ENCODE measurements at places on chromosomes 7 and 10. TPM values are rescaled to one million over a fixed set of nuclear protein-coding genes. Genes with fewer than 3 reads are reported as not detected.

CBLL1 gene
- total RNA-seq = 23.6 TPM

CAMK2B gene
- total RNA-seq = 0.20 TPM

KAZALD1 gene
- 16.8 TPM for total RNA-seq

RET gene
- total RNA-seq = 0.23 TPM

BEND7 gene
- total RNA-seq = 0.13 TPM

MSMB gene
- total RNA-seq = not detected

NKX2-3 gene
- total RNA-seq = not detected

GDF2 gene
- not detected for total RNA-seq

PVRIG gene
- total RNA-seq = 0.87 TPM

GRCh38 chr7:155007947-155008346 lies 5.0 kb upstream of the PAXIP1 start:
- peaks cover 4% of the 10 kb centered on the region for H3K36me3 ChIP-seq
- no peak overlapping the region for H3K27ac ChIP-seq
- H3K4me3 ChIP-seq = no peak overlapping the region
- DNase-seq = no peak
- H3K27me3 ChIP-seq = no peaks in the 10 kb centered on the region
- H3K4me1 ChIP-seq = peaks cover 11% of the 10 kb centered on the region

GRCh38 chr7:48637382-48637781 lies 287.0 kb upstream of the CDC14C start:
- H3K27me3 ChIP-seq = no peaks in the 10 kb centered on the region
- no peak for DNase-seq

GRCh38 chr7:103073989-103074518 lies 542 bp downstream of the FBXL13 start:
- no peaks in the 10 kb centered on the region for H3K36me3 ChIP-seq
- H3K4me3 ChIP-seq = peak overlapping the region; percentile 92
- no peak for DNase-seq
- H3K27me3 ChIP-seq = no peaks in the 10 kb centered on the region

- no peak for DNase-seq
- H3K27me3 ChIP-seq = peaks cover 53% of the 10 kb centered on the region
- no peaks in the 10 kb centered on the region for H3K4me1 ChIP-seq
- no peaks in the 10 kb centered on the region for H3K36me3 ChIP-seq
- H3K4me3 ChIP-seq = no peak overlapping the region
Observed at GRCh38 chr10:132010483-132010882, 28.8 kb upstream of the BNIP3 start.

GRCh38 chr10:79560160-79560709 lies at the start of gene SFTPA2:
TSS of gene SFTPA2 (minus strand) at chr10:79560407. CDS start at chr10:79559483, 924 bp downstream.
- H3K36me3 ChIP-seq = no peaks in the 10 kb centered on the region
- no peak within 1 kb of the TSS for H3K4me3 ChIP-seq
- no peak for DNase-seq
- H3K4me1 ChIP-seq = peaks cover 13% of the 10 kb centered on the region

DNA sequence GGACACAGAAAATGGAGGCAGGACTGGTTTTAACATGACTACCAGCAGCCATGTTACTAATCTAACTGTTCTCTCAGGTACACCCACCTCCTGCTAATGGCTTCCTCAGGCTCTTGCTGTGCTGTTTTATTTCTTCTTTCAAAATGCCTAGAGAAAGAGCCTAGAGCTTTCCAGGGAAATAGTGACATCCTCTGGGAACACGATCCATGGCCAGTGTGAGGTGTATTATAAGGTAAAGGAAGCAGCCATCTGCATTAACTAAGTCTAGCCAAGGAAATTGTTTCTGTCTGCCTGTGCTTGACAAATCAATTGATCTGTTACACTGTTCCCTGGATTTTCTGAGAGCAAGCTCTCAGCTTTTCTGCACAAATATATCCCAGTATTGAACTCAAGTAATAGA lies 42.2 kb upstream of the AOAH start:
- H3K4me3 ChIP-seq = no peak overlapping the region
- DNase-seq = no peak
- no peak overlapping the region for H3K27ac ChIP-seq
- no peaks in the 10 kb centered on the region for H3K4me1 ChIP-seq

- peaks cover 4% of the 10 kb centered on the region for H3K36me3 ChIP-seq
- no peaks in the 10 kb centered on the region for H3K4me1 ChIP-seq
- H3K4me3 ChIP-seq = no peak within 1 kb of the TSS
- H3K27me3 ChIP-seq = peaks cover 4% of the 10 kb centered on the region
- H3K27ac ChIP-seq = no peak within 1 kb of the TSS
Observed at GRCh38 chr7:124032369-124033094, at the start of gene TMEM229A. TSS of gene TMEM229A (minus strand) at chr7:124033067. CDS start at chr7:124033003, 64 bp downstream.

- H3K4me1 ChIP-seq = peaks cover 43% of the 10 kb centered on the region
- peaks cover 23% of the 10 kb centered on the region for H3K36me3 ChIP-seq
- H3K4me3 ChIP-seq = no peak overlapping the region
- no peak for DNase-seq
Observed at GRCh38 chr10:16814012-16814411, 3.2 kb downstream of the RSU1 start.

- no peak overlapping the region for H3K27ac ChIP-seq
- H3K36me3 ChIP-seq = peaks cover 19% of the 10 kb centered on the region
- H3K4me3 ChIP-seq = no peak overlapping the region
Observed at GRCh38 chr10:96906864-96907263, 74.8 kb downstream of the LCOR start.

DNA sequence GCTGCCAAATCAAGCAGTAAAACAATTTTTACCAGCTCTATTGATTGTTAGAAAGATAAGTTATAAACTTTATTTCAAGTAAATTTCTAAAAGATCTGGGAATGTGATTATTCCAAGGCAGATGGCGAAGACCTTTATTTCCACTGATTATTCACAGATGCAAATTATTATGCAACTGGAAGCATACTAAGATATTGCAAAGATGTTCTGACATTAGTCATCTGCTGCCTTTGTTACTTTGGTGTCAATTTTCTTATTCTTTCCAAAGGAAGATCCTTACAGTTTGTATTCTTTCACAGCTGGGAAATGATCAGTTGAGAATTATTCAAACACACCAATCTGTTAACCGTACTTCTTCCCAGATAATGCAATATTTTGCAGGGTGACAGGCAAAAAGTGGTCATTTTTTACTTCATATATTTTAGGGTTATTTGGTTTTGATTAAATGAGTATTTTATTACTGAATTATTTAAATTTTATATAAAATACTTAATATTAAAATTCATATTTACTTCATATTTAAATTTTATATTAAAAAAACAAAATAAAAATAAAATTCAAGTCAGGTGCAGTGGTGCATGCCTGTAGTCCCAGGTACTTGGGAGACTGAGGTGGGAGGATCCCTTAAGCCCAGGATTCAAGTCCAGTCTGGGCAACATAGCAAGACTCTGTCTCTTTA lies 171.3 kb downstream of the FZD1 start:
- DNase-seq = no peak
- H3K4me1 ChIP-seq = no peaks in the 10 kb centered on the region
- H3K27me3 ChIP-seq = no peaks in the 10 kb centered on the region
- H3K4me3 ChIP-seq = no peak overlapping the region

DNA sequence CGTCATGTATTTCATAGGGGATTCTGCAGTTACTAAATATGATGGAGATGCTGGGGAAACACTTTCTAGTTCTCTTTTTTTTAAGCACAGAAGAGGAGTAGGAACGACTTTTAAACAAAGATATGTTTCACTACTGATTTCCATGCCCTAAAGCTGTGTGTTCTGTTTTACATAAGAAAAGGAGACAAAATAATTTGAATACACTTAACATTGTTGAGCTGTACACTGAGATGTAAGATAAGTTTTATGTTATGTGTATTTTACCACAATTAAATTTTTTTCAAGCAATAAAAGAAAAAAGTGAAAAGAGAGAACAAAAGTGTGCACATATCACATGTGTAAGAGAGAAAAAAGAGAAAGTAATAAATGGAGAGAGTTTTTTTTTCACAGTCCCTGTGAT lies 408.2 kb downstream of the PHTF2 start:
- no peak overlapping the region for H3K27ac ChIP-seq
- H3K4me1 ChIP-seq = peaks cover 9% of the 10 kb centered on the region
- H3K27me3 ChIP-seq = no peaks in the 10 kb centered on the region
- DNase-seq = no peak
- H3K4me3 ChIP-seq = no peak overlapping the region

DNA sequence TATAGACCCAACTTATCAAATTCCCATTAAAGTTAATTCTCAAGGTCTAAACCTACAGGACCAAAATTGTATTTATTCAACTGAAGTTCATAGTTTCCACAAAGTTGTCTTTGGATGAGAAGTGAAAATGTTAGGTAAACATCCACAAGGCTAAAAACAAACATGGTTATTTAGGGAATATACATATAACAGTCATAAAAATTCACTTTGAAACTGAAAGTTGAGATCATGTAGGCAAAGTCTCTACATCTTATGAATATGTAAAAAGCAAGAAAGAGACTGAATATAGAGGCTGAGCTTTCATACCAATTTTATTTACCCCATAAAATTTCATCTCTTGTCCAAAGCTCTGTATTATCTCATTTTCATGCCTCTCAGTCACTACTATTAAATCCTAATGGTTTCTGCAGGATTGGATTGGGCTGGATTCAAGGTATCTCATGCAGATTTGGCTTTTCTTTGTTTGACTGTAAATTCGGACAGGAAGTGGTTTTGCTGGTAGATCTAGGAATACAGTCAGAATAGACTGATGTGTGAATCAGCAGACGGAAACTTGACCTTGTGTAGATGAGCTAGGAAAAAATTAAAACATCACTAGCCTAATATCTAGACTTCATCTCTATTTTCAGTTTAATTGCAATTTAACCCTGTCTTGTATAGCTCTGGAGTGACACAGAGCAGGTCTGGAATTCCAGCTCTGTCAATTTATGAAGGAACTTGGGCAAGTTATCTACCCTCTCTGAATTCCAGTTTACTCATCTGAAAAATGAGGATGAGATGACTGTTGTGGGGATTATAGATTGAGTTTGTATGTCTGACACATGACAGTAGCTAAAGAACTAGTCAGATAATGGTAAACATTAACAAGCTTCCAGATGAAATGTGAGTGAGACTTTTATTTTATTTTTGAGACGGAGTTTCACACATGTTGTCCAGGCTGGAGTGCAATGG lies 27.3 kb upstream of the SKAP2 start:
- no peak overlapping the region for H3K4me3 ChIP-seq
- H3K27me3 ChIP-seq = no peaks in the 10 kb centered on the region
- peaks cover 9% of the 10 kb centered on the region for H3K4me1 ChIP-seq
- H3K36me3 ChIP-seq = no peaks in the 10 kb centered on the region

DNA sequence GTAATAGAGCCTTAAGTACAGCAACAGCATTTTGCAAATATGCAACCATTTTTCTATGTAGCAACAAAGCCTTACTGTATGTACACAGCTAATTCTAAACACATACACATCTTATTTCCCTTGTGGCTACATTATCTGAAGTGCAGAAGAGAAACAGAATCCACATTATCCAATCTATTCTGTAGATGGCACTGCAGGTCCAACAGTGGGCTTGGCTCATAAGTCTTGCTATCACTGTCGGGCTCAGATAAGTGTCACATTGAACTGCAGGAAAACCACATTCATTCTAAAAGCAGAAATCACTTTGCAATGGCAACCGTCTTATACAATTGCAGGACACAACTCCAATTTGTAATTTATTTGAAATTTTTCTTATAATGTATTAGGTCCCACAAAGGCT lies 109.8 kb upstream of the NOBOX start:
- H3K4me1 ChIP-seq = no peaks in the 10 kb centered on the region
- no peak overlapping the region for H3K27ac ChIP-seq
- H3K27me3 ChIP-seq = no peaks in the 10 kb centered on the region
- H3K36me3 ChIP-seq = no peaks in the 10 kb centered on the region

- peaks cover 30% of the 10 kb centered on the region for H3K4me1 ChIP-seq
- DNase-seq = no peak
- peak overlapping the region; percentile 74 for H3K27ac ChIP-seq
- peaks cover 10% of the 10 kb centered on the region for H3K27me3 ChIP-seq
Observed at GRCh38 chr10:126459032-126459831, 71.0 kb upstream of the ADAM12 start.

- peaks cover 16% of the 10 kb centered on the region for H3K27me3 ChIP-seq
- H3K27ac ChIP-seq = peak overlapping the region; percentile 94
- H3K4me1 ChIP-seq = peaks cover 53% of the 10 kb centered on the region
- peak; percentile 75 for DNase-seq
- H3K4me3 ChIP-seq = peak overlapping the region; percentile 94
- peaks cover 21% of the 10 kb centered on the region for H3K36me3 ChIP-seq
Observed at GRCh38 chr10:27743877-27744801, 1.5 kb downstream of the MKX start.

- H3K36me3 ChIP-seq = peaks cover 19% of the 10 kb centered on the region
- H3K4me3 ChIP-seq = no peak overlapping the region
- H3K27me3 ChIP-seq = no peaks in the 10 kb centered on the region
Observed at GRCh38 chr7:151351967-151352366, 10.4 kb downstream of the NUB1 start.

DNA sequence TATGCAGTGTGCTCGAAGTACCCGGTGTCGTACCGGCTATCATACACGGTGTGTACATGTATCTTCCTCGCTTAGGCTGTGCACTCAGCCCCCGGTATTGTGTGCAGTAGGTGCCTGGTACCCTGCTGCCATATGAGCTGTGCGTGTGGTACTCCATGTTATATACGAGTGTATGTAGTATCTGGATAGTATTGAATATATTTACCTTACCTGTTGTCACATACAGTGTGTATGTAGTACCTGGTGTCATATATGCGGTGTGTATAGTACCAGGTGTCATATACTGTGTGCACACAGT lies 1.2 kb downstream of the ZMYND11 start:
- H3K27me3 ChIP-seq = no peaks in the 10 kb centered on the region
- H3K4me3 ChIP-seq = peak overlapping the region; percentile 95
